ENCODE measurements at places on chromosomes 7 and 10.

DNA sequence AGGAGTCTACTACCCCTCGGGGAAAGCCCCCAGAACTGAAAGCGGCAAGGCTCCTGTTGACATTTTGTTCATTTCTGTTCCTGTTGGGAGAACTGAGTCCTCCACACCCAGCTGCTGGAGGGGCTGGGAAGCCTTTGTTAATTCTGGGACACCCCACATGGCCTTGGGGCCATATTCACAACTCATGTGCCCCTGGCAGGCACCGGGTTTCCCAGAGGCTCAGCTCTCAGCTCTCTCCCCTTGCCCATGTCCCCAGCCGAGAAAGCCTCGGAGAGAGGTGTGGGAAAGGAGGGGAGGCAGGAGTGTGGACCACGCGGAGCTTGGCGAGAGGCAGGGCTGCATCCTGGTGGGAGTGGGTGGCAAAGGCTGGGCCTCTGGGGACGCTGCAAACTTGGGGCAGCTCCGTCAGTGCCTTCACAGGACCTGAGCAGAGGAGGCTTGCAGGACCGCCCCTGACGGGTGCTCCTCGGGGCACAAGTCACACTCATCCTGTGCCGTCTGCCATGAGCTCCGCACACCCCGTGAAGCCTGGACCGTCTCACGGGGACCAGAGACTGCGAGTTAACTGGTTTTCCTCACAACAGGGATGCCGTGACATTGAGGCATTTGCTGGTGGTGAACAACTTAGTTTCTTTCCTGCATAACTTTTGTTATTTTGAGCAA is 140.9 kb downstream of the DNAJB6 start:
- no peak for DNase-seq

DNA sequence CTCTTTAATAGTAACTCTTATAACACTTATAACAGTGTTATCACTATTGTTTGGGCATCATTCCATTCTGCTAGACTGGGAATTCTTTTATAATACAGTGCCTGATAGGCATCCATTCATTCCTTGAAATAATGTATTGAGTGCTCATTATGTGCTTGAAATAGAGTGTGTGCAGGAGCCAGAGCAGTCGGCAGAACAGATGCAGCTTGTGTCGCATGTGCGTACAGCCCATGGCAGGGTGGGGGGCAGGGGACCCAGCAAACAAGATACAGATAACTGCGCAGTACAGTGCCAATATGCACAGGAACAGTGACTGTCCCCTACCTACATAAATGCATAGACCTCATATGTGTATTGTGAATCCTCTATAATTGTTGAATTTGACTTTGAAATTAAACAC is 99.3 kb downstream of the KAT6B start:
- no peak for DNase-seq

DNA sequence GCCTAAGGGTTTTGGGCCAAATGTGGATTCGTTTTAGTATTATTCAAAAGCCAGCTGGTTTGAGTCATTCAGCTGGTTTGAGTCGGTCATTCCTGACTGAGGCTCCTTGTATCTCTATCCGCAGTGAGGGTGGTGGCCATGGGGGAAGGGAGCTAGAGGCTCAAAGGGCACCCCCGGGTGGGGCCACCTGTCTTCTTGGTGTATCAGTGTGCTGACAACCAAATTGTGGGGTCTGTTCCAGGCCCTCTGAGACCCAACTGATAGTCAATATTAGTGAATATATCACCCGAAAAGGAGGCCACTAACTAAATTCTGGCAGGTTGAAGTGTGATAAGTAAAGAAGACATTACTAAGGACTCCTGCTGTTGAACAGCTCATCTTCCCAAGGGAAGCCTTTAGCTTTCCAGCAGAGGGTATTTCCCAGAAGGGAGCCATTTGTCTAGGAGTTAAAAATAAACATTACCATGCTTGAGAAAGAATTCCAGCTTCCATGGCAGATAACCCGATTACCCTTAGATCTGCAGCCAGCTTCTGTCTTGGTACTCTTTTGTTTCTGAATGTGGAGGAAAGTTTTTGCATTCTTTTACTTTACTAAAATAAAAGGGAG is 29.9 kb upstream of the DDX50 start:
- no peak for DNase-seq

GRCh38 chr7:139094596-139094995 is 14.9 kb downstream of the ZC3HAV1 start:
- DNase-seq: no peak

- DNase-seq: no peak
Observed at GRCh38 chr7:83684928-83685327, 36.0 kb upstream of the SEMA3E start.

DNA sequence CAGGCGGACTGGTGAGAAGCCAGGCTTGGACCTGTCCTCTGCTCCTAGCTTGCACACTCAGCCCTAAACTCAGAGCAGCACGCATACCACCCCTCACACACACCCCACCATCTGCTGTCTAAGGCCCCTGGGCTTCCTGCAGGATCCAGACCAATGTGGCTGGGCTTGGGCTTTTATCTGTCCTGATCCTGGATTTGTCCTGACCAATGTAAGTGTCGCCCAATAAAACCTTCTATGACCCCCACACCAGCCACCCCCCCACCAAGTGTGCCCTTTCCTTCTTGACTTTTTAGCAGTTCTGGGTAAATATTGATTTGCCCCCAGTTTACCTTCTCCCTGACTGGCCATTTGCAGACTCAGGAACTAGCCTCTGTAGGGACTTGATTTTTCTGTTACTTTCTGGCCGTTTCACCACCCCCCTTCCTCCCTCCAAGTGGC is 1.7 kb upstream of the HOXA13 start:
- no peak for DNase-seq

DNA sequence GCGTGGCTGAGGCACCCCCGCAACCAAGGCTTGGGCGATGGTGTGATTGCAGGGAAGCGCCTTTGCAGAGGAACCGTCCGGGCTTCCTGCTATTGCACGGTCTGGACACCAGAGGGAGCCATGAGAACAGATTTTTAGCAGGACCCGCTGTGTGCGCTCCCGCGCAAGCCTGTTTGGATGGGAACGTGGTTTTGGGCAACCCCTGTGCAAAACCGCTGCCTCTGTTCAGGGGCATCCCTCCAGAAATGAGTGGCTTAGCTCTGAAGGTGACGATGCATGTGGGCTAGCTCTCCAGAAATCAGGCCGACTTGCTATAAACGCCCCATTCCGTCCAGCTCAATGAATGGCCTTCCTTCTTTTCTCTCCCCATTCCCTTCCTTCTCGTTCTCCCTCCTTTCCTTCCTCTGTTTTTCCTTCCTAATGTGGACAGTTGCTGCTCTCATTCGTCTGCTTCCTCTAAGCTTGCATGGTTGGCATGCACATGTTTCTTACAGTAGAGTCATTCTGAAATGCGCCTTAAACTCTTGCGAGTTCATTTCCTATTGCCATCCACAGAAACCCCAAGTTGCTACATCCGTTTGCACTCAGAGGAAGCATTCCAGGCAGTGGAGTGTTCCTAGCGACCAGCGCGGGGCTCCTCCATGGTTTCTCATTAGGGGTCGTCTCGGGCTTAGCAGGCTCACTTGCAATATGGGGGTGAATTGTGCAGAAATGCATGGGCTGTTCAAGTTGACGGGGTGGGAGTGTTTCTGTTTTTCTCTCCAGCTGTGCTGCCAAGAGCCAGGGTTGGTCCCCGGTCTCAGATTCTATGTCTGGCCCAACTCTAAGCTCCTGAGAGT is 302.5 kb upstream of the GALNT17 start:
- peak; percentile 27 for DNase-seq
